ENCODE measurements at places on chromosomes 7 and 10.

GRCh38 chr7:136027160-136027559 lies 50.0 kb upstream of the MTPN start:
- no peak for DNase-seq

GRCh38 chr7:44102846-44103565 lies 1.1 kb upstream of the AEBP1 start:
- no peak for DNase-seq

GRCh38 chr10:71228875-71229675 lies 16.7 kb downstream of the UNC5B start:
- DNase-seq: no peak

- DNase-seq: no peak
Measured at GRCh38 chr7:85160223-85160622, 26.6 kb downstream of the SEMA3D start.

- no peak for DNase-seq
Measured at GRCh38 chr7:27215356-27215755, 15.5 kb upstream of the HOXA13 start.

Measured in activated T-cell treated with anti-CD3 and anti-CD28 coated beads for 48 hours (primary cell).